ENCODE measurements at places on chromosomes 3 and 15.

DNA sequence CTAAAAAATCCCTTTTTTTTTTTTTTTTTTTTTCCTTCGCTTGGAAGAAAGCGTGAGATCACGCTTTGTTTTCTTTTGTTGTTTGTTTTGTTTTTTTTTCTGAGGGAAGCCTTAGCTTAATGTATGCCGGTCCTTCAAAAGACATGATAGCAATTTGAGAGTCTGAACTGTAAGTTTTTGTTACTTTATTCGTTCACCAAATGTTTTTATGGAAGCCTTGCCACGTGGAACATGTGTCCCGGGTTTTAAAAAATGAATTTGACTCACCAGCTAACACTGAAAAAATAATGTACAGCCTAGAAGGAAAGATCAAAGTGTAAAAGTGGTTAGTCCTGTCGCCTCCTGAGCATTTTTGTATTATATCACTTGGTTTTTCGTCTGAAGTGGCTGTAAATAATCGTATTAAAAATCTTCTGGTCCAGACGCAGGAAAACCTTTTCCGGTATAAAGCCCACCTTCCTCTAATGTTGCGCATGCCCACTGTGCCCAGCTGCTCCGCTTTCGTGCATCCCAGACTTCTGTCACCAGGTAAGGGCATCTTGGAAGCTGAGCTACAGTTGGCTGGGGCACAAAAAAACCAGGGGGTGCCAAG, 795 bp upstream of the MYNN start:
- H3K4me3 ChIP-seq: peak overlapping the region; percentile 92
- H3K27ac ChIP-seq: peak overlapping the region; percentile 99
- H3K27me3 ChIP-seq: no peaks in the 10 kb centered on the region
- peak; percentile 87 for DNase-seq
- peaks cover 5% of the 10 kb centered on the region for H3K4me1 ChIP-seq

DNA sequence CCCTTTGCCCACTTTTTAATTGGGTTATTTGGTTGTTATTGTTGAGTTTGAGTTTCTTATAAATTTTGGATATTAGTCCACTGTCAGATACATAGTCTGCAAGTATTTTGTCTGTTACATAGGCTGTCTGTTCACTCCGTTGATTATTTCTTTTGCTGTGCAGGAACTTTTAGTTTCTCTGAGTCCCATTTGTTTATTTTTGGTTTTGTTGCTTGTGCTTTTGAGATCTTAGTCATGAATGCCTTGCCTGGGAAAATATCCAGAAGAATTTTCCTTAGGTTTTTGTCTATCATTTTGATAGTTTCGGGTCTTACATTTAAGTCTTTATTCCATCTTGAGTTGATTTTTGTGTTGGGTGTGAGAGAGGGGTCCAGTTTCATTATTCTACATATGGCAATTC, 254.5 kb downstream of the NLGN1 start:
- H3K4me3 ChIP-seq: no peak overlapping the region
- DNase-seq: peak; percentile 42
- H3K27ac ChIP-seq: no peak overlapping the region
- H3K27me3 ChIP-seq: no peaks in the 10 kb centered on the region

DNA sequence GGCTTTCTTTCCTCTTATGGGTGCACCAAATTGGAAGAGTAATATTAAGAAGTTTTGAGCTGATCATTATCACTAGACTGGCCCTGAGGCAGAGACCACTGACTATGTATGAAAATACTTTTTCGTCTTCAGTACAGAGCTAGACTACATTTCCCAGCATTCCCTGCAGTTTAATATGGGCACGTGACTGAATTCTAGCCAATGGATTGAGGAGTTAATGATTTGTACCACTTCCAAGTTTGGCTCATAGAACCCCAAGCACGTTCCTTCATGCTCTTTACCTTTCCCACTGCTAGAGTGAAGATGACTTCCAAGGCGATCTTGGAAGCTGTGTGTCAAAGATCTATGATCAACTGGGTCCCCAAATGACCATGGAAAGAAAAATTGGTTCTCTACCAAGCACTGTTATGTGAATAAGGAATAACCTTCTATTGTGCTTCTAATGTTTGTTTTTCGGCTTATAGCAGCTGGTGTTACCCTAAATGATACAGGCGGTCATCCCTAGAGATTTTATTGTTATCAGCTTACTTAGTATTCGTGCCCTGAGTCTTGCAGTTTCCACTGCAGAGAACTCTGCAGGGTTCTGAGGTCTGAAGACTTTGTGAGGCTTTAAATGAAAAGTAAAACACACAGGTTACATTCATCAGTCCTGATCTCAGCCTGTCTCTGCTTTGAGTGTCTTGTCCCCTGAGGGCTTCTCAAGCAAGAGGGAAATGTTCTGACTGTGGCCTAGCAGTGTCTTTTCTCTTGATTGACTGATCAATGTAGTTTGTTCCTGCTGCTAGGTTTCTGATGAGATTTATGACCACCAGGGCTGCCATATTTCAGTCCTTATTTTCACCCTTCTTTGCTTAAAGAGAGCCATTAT, 486.8 kb downstream of the PDCD6IP start:
- no peaks in the 10 kb centered on the region for H3K4me1 ChIP-seq
- no peaks in the 10 kb centered on the region for H3K36me3 ChIP-seq
- no peaks in the 10 kb centered on the region for H3K27me3 ChIP-seq
- no peak overlapping the region for H3K27ac ChIP-seq
- DNase-seq: no peak

DNA sequence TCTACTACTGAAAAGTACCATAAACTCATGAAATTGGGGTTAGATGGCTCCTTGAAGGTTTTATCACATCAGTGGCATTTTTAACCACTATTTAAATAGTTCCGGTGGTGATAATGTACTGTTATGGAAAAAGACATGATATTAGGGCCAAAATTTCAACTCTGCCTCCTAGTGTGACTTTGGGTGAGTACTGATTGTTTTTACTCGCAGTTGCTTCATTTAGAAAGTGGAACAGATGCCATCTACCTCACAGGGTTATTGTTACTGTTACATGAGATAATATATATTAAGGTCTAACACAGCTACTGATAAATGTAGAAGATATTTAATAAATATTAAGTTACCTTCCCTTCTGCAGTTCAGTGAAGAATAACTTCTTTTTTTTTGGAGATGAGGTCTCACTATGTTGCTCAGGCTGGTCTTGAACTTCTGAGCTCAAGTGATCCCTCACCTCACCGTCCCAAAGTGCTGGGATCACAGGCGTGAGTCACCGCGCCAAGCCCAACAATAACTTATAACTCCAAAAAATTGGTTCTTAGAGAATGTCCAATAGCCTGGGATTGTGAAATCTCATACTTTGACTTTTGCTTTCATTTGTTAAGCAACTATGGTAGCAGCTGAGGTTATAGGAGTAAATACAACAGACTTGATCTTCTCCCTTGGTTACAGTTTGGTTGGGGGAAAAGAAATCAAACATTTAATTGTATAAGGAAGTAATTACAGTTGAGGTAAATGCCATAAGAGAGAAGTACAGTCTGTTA, 48.3 kb downstream of the MEF2A start:
- no peaks in the 10 kb centered on the region for H3K4me1 ChIP-seq
- no peak overlapping the region for H3K4me3 ChIP-seq
- DNase-seq: no peak

GRCh38 chr3:109059264-109059663, 58.7 kb downstream of the MORC1 start:
- H3K27ac ChIP-seq: no peak overlapping the region
- H3K27me3 ChIP-seq: no peaks in the 10 kb centered on the region
- H3K4me3 ChIP-seq: no peak overlapping the region
- H3K4me1 ChIP-seq: no peaks in the 10 kb centered on the region
- DNase-seq: no peak

DNA sequence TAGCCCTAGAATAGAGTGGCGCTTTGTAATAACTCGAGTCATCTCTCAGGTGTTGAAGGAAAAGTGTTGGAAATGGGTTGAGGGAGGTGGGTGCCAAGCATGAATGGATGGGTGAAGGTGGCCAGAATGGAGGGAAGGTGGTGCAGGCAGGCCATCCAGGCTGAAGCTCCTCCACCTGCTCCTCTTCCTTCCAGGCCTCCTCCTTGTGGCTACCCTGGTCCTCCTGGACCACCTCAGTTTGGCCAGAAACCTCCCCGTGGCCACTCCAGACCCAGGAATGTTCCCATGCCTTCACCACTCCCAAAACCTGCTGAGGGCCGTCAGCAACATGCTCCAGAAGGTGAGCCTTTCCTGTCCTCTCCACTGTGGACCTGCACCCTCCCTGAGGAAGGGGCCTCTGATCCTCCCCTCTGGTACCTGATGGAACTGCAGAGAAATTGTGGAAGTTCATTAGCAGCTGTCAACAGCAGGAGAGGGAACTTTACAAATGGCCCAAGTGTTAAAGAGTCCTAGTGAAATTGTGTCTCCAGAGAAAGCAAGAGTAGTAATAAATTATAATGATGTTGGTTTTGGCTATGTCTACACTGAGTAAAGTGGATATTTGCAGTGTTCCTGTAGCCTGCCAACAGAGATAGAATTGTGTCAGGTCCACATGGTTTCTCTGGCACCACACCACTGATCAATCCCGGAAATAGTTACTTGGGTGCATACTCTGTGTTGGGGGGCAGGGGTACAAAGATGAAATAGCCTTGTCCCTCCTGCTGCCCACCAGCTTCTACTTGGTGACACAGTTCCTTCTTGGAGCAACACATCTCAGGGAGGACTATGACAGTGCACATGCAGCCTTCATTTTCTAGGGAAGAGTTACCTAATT, 1.6 kb downstream of the IL12A start:
- no peak for DNase-seq
- H3K27me3 ChIP-seq: no peaks in the 10 kb centered on the region
- peaks cover 18% of the 10 kb centered on the region for H3K4me1 ChIP-seq
- peak overlapping the region; percentile 73 for H3K4me3 ChIP-seq

GRCh38 chr15:71651750-71652186, 158.6 kb upstream of the NR2E3 start:
- no peak overlapping the region for H3K4me3 ChIP-seq
- peak; percentile 91 for DNase-seq
- no peak overlapping the region for H3K27ac ChIP-seq
- H3K27me3 ChIP-seq: no peaks in the 10 kb centered on the region
- no peaks in the 10 kb centered on the region for H3K4me1 ChIP-seq

DNA sequence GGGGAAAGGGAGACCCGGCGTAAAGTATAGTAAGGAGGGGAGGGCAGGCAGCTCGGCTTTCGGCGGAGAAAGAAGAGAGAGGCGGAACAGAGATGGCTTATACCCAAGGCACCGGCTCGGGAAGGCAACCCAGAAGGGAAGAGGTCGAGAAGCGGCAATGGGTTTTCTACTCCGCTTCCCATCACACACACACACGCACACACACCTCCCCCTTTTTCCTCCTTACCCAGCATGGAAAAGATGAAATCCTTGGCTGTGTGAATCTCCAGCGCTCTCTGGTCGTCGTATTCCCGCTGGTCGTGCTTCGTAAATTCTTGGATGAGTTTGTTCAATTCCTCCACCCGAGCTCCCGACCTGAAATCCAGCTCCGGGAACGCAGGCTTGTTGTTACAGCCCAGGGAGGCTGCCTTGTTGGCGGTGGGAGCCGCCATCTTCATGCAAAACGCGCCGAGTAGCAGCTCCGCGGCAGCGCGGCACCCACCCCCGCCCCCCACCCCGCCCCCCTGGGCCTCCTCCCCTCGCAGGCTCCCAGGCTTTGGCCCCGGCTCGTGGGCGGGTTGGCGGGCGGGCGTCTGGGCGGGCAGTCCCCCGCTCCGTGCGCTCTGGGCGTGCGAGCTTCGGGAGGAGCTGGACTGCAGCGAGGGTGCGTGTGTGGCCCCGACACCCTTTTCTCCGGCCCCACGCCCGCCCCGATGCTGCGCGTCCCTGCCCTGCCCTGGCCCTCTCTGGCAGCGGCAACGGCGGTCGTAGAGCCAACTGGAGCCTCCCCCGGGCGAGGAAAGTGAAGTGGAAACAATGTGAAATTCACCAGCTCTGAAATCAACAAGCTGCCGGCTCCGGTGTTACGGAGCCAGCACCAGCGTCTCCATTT, at the start of gene MB21D2:
Gene MB21D2 (minus strand): TSS at position 453 of the 871 bp plus-strand sequence. CDS start 16 bp downstream, at position 437.
- peak within 1 kb of the TSS; percentile 89 for H3K4me3 ChIP-seq
- H3K4me1 ChIP-seq: no peaks in the 10 kb centered on the region
- peak within 1 kb of the TSS; percentile 91 for H3K27ac ChIP-seq
- no peaks in the 10 kb centered on the region for H3K36me3 ChIP-seq
- no peaks in the 10 kb centered on the region for H3K27me3 ChIP-seq
- peak; percentile 84 for DNase-seq

GRCh38 chr3:69118555-69118954, 3.8 kb downstream of the LMOD3 start:
- peaks cover 6% of the 10 kb centered on the region for H3K4me1 ChIP-seq
- no peak overlapping the region for H3K4me3 ChIP-seq
- H3K27ac ChIP-seq: no peak overlapping the region

DNA sequence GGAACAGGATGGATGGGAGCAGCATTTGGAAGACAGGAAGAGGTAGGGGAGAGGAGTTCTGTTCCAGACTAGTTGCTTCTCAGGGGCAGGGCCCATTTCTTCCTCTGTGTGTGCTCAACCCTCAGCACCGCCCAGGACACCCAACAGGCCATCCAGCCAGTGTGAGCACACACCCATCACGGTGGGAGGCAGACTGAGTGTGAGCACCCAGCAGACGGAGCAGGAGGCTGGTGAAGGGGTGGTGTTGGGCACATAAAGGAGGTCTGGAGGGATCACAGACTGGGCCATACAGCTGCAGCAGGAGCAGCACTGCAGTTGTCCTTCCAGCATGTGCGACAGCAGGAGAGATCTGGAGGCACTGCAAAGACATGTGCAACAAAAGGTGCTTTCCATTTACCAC, 88.4 kb upstream of the PLXNA1 start:
- H3K4me1 ChIP-seq: no peaks in the 10 kb centered on the region
- H3K27me3 ChIP-seq: no peaks in the 10 kb centered on the region
- H3K36me3 ChIP-seq: no peaks in the 10 kb centered on the region
- no peak for DNase-seq

DNA sequence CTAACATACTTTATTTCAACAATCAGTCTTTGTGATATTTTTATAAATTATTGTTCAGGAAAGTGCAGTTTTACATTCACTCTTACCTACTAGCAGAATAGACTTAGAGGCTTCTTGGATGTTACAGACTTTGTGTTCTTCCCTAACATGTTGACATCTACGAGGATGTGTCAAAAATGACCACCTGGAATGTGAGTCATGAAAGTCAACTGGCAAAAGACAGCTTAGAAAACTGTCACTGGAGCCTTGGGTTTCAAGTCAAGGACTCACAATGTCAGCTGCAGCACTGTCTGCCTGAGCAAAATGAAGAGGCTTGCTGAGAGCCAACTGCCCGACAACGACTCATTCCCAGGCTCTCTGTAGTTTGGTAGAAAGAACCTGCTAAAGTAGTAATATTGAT, 91.5 kb downstream of the CERS3 start:
- H3K36me3 ChIP-seq: no peaks in the 10 kb centered on the region
- H3K4me1 ChIP-seq: no peaks in the 10 kb centered on the region
- H3K27me3 ChIP-seq: no peaks in the 10 kb centered on the region

DNA sequence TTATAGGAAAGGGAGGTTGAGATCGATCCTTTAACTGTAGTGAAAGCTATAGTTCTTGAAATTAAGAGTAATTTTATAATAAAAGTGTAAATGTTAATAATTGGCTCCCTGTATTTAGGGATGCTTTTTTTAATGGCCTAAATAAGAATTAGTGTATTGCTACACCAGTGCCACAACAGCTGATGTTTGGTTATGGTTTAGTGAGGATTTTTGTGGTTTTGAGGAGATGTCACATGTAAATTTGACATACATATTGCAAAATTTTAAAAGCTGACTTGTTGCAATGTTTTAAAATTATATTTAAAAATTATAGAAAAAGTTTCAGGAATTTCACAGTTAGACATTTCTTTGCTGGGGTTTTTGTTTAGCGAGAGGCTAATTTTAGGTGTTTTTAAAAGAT, 3.9 kb downstream of the TSC22D2 start:
- peaks cover 9% of the 10 kb centered on the region for H3K36me3 ChIP-seq
- peak; percentile 69 for DNase-seq
- peak overlapping the region; percentile 81 for H3K4me3 ChIP-seq
- peaks cover 3% of the 10 kb centered on the region for H3K4me1 ChIP-seq

GRCh38 chr3:159032311-159032710, 230.5 kb downstream of the MFSD1 start:
- no peaks in the 10 kb centered on the region for H3K36me3 ChIP-seq
- no peak overlapping the region for H3K4me3 ChIP-seq
- H3K27me3 ChIP-seq: no peaks in the 10 kb centered on the region
- H3K4me1 ChIP-seq: no peaks in the 10 kb centered on the region

All from fibroblast of lung (primary cell).